ENCODE measurements at places on chromosomes 16 and 17.

DNA sequence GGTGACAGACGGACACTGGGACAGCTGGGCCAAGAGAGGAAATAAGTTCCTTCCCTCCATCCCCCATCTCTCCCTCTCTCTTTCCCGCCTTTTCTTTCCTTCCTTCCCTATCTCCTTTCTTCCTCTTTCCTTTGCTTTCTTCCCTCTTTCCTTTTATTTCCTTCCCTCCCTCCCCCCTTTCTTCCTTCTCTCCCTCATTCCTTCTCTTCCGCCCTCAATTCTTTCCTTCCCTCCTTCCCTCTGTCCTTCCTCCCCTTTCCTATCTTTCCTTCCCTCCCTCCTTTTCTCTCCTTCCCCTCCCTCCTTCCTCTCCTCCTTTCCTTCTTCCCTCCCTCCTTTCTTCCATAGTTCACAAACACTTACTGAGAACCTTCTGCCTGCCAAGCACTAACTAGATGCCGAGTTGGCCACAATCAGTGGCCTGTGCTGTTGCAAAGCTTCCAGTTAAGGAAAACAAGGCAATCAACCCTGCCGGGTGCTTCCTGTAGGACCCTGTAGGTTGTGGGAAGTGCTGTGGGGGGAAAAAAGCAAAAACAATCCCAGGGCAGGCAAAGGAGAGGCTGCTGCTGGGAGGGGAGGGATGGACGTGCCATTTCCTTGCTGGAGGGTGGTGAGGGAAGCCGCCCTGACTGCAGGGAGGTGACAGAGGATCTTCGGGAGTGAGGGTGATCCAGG is 31.7 kb downstream of the ABCC6 start:
- no peak for DNase-seq

- DNase-seq, result no peak
These were observed 2.6 kb downstream of the CSNK2A2 start for GRCh38 chr16:58195344-58195743.

GRCh38 chr17:79589669-79590522 is 21.0 kb downstream of the RBFOX3 start:
- no peak for DNase-seq

DNA sequence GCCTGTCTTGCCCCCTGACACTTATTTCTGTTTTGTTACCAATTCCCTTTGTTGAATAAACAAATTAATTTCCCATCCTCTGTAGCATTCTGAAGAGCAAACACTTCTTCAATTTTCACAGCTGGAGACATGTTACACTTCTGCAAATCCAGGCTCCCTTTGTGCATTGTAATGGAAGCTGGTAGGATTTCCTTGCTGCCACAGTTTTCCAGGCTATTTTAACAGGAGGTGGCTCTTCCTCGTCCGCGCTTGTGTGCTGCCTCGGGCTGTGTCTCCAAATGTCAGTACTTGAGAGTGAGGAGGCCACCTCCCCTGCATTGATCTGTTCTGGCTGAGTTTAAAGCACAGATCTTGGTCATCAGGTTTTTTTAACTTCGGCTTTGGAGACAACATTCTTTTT is 40.0 kb downstream of the SOST start:
- no peak for DNase-seq

- DNase-seq, result no peak
These were observed 8.2 kb upstream of the TMEM94 start for GRCh38 chr17:75447951-75448856.

DNA sequence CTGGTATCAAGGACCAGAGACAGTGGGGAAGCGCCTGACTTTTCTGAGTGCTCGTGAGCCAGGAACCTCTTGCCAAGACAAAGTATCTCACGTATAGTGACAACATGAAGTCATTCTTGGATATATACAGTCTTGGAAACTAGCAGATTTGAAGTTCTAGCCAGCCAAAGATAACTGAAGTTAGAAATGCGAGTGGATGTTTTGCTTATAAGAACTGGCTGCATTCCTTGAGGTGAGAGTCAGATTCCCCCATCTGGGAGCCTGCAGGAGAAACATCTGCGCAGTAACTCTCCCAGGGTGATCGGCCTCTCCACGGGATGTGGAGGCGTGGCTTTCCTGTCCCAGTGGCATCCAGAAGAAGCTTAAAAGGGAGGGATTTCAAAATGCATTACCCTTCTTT is 89.8 kb downstream of the SHISA6 start:
- DNase-seq, result no peak

- DNase-seq, result no peak
These were observed 592.3 kb downstream of the MAF start for GRCh38 chr16:79008036-79008868.

- DNase-seq, result peak; percentile 95
These were observed 23.8 kb downstream of the DEXI start for GRCh38 chr16:10918294-10919002.

DNA sequence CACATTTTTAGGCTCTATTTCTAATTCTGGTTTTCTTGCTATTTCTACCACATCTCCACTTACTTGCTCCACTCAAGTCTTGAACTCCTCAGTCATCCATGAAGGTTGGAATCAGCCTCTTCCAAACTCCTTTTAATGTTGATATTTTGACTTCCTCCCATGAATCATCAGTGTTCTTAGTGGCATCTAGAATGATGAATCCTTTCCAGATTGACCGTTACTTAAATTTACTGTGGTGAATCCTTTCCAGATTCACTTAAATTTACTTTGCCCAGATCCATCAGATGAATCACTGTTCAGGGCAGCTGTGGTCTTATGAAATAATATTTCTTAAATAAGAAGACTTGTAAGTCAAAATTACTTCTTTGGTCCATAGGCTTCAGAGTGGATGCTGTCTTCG is 32.4 kb downstream of the CLTC start:
- DNase-seq, result no peak

- no peak for DNase-seq
These were observed 25.2 kb upstream of the SMPD3 start for GRCh38 chr16:68473358-68474070.

GRCh38 chr16:89565256-89565505 is 4.7 kb downstream of the RPL13 start:
- DNase-seq, result peak; percentile 59

- no peak for DNase-seq
These were observed 84.4 kb upstream of the CNEP1R1 start for GRCh38 chr16:49940464-49941224.

- DNase-seq, result no peak
These were observed 45.6 kb downstream of the LYRM1 start for GRCh38 chr16:20946015-20946629.

DNA sequence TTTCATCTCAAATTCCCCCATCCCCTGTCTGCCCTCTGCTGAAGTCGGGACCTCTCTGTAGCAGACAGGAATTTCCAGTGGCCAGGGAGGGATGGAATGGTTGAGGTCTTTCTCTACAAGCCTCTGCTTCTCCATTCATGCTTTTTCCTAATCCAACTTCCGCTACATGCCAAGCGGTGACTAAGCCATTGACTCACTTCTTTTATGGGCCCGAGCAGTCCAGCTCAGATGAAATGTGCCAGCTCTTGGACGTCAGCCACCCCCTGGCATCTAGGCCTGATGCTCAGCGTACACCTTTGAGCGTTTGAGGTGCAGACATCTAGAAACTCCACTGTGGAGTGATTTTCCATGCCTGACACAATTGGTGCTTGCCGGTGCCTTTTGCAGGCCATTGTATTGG is 40.7 kb upstream of the GPR139 start:
- DNase-seq, result no peak

- DNase-seq, result no peak
These were observed 386.0 kb downstream of the SLC39A11 start for GRCh38 chr17:72706396-72706981.

GRCh38 chr17:30243568-30243967 is 8.1 kb upstream of the SLC6A4 start:
- DNase-seq, result no peak

DNA sequence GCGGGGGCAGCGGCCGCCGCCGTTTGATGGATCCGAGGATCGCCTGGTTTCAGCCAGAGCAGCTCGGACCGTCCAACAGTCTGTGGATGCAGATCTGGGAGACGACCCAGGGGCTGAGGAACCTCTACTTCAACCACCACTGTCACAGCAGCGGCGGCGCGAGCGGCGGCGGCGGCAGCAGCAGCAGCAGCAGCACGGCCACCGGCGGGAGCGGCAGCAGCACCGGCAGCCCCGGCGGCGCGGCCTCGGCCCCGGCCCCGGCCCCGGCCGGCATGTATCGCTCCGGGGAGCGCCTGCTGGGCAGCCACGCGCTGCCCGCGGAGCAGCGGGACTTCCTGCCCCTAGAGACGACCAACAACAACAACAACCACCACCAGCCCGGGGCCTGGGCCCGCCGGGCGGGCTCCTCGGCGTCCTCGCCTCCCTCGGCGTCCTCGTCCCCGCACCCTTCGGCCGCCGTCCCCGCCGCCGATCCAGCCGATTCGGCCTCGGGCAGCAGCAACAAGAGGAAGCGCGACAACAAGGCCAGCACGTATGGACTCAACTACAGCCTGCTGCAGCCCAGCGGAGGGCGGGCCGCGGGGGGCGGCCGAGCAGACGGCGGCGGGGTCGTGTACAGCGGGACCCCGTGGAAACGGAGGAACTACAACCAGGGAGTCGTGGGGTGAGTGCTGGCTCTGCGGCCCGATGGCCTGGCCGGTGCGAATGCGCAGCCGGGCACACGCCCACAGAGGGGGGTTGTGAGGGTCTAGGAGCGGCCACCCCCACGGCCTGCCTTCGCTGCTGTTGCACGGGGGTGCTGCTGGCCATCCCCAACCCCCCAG is 702 bp downstream of the TENT4B start:
- DNase-seq, result peak; percentile 42

DNA sequence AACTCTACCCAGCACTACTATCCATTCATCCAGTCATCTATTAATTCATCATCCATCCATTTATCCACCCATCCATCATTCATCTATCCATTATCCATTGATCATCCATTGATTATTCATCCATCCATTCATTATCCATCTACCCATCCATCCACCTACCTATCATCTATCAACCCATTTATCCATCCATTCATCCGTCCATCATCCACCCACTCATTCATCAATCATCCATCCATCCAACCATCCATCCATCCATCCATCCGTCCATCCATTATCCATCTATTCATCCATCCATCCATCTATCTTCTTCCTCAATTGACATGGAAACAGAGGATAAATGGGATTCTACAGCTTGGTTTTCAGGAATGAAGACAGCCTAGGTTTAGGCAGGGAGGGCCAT is 12.0 kb downstream of the SLC4A1 start:
- DNase-seq, result no peak

DNA sequence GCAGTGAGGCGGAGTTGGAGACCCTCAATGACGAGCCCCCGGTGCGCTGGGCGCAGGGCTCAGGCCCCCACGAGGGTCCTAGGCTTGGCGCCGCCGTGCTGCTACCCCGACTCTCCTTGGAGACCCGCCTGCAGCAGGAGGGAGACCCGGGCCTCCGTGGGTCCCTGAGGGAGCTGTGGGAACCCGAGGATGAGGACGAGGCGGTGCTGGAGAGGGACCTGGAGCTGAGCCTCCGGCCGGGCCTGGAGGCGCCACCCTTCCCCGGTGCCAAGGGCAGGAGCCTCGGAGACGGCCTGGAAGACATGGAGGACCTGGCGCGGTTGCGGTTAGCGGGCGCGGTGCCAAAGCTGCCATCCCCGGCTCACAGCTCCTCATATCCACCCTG is 2.3 kb downstream of the MYO15B start:
- DNase-seq, result no peak

GRCh38 chr17:80259457-80260068 is 1.1 kb upstream of the RNF213 start:
- no peak for DNase-seq

DNA sequence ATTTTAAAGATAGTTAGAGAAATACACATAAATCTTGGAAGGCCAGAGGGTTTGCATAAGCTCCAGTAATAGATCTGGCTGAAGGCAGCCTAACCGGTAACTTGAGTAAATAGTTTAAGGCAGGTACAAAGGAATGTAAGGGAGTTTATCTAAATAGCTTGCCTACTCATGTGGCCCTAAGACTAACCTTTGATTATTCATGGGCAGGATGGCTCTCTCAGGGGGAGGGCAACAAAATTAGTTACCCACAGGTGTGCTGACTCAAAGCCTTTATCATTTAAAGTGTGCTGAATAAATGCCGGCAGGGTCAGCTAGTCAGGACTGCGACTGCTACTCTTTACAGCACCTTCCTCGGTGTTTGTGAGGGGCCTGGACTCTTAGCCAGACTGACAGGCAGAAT is 761.3 kb upstream of the KIF2B start:
- no peak for DNase-seq

DNA sequence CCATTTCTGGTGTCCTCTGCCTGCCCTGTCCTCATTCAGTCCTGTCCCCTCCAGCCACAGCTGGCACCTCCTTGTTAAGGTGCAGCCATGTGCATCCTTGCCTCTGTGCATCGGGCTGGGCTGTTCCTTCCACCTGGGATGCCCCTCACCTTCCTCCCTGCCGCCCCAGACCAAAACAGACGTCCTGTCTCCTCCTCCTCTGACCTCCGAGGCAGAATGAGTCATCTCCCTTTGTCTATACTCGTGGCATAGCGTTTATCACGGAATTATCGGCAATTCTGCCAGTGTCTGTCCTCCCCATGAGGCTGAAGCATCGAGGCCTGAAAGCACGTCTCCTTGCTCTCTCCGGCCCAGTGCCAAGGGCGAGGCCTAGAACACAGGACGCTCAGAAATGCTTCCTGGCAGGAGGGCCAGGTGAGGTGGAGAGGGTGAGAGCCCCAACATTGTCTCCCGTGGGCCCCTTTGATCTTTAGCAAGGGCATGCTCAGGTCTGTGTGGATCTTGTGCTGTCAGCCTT is 4.6 kb downstream of the RAI1 start:
- DNase-seq, result peak; percentile 88

GRCh38 chr17:61474235-61474927 is 22.2 kb downstream of the TBX4 start:
- no peak for DNase-seq

- no peak for DNase-seq
These were observed 576.5 kb downstream of the KCNJ18 start for GRCh38 chr17:22268912-22269220.

DNA sequence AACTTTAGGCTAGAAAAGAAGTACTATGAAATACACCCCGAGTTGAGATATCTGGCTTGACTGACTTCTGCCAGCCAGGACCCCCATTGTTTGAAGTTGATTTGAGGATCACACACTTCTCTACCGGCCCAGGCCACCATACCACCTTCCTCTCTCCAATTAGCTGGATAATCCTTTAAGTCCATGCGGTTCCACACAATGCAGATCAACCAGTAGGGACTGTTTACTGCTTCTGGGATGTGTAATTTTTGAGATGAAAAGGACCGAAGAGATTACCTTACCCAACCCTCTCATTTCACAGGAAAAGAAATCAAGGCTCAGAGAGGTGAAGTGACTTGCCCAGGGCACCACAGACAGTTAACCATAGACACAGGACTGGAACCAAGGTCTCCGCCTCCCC is 20.5 kb downstream of the ERN1 start:
- no peak for DNase-seq

DNA sequence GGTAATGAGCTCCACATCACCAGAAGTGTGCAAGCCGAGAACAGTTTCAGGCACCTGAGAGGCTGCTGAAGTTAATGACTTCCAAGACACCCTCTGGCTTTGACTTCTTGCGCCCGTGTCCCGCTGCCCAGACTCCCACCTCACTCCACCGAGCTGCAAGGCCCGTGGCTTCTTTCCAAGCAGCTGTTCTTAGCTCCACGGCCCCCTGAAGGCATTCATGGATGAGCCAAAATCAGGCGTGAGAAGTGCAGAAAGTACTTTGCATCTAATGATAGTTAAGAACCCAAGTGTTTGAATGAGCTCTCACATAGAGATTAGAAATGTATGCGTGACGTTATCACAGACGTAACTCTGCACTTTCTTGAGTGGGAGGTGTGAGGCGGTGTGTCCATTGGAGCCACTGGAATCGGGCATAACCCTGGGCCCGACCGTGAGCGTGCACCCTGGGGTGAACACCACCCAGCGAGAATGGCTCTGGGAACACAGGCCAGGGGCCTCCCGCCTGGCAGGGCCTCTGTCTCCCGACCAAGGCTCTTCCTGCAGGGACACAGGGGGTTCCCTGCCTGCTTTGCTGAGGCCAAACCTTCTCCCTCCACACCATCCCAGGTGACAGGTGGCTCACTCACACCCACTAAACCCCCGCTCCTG is 11.0 kb downstream of the NPTX1 start:
- no peak for DNase-seq

Measured in colonic mucosa (tissue), 4 donors.